ENCODE measurements at places on chromosomes 4 and X.
A peak's percentile ranks its signal among the peaks of the same experiment; 100 is the strongest.

DNA sequence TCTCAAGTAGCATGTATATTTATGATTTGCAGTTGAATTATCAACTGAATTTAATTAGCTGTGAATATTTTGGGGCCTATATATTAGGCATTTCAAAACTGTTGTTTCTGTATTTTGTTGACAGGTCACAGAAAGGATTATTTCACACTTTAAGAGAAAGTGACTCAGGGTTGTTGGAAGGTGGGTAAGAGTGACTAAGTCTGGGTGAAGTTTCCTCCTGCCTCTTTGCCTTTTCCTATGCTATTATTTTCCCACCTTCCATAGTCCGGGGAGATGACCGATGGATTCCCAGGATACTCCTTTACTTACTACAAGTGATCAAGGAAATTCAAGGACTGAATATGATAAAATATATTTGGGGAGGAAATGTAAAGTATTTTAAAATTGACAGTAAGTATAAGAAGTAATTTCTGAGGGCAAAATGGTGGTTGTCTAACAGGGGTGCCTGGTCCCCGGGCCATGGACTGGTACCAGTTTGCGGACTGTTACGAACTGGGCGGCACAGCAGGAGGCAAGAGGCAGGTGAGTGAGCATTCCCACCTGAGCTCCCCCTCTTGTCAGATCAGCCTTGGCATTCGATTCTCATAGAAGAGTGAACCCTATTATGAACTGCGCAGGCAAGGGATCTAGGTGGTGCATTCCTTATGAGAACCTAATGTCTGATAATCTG lies 175.5 kb upstream of the GPRIN3 start:
- DNase-seq: no peak

GRCh38 chr4:120062663-120063195 lies 3.9 kb downstream of the MAD2L1 start:
- no peak for DNase-seq

DNA sequence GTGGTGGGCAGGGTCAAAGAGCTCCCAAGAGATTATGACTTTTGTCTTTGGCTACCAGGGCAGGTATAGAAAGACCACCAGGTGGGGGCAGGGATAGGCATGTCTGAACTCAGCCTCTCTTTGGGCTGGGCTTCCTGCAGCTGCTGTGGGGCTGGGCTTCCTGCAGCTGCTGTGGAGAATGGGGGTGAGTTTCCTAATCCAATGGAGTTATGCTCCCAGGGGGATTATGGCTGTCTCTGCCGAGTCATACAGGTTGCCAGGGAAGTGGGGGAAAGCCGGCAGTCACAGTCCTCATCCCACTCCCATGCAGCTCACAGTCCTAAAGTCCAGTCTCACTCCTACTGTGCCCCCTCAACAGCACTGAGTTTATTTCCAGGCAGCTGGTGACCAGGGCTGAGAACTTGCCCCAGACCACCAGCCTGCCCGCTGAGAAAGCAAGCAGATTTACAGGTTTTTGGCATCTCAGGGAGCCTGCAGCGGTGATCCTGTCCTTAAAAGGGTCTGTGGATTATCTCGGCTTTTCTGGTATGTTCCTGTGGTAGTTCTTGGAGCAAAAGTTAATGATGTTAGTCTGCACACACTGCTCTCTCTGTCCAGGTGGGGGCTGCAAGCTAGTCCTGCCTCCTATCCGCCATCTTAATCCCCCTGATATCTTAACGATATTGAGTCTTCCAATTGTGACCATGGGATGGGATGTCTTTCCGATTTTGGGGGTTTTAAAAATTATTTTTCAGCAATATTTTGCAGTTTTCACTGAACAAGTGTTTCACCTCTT lies 133.4 kb downstream of the RTL9 start:
- no peak for DNase-seq

DNA sequence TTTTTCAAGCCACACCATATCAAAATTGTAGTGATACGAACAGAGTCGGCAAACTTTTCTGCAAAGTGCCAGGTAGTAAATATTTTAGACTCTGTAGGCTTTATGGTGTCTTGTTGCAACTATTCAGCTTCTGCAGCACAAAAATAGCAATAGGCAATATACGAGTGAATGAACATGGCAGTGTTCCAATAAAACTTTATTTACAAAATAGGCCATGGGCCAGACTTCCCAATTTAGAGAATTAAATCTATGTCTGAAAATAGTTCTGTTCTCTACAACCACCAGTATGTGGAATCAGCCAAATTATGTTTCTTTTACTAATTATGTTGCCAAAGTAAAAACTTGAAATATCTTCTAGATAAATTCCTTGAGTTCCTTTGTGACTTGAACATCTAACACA lies 56.5 kb downstream of the NCAPG start:
- no peak for DNase-seq

- DNase-seq: peak; percentile 74
Measured at GRCh38 chr4:2689825-2690700, 66.1 kb downstream of the TNIP2 start.

- peak; percentile 42 for DNase-seq
Measured at GRCh38 chrX:9465380-9466123, 694 bp downstream of the TBL1X start.

Measured in CD4-positive, alpha-beta T cell treated with Interferon gamma for 1 hour (primary cell).